ENCODE measurements at places on chromosomes 4 and X. TPM values are rescaled to one million over a fixed set of nuclear protein-coding genes. Genes with fewer than 3 reads are reported as not detected.

DNA sequence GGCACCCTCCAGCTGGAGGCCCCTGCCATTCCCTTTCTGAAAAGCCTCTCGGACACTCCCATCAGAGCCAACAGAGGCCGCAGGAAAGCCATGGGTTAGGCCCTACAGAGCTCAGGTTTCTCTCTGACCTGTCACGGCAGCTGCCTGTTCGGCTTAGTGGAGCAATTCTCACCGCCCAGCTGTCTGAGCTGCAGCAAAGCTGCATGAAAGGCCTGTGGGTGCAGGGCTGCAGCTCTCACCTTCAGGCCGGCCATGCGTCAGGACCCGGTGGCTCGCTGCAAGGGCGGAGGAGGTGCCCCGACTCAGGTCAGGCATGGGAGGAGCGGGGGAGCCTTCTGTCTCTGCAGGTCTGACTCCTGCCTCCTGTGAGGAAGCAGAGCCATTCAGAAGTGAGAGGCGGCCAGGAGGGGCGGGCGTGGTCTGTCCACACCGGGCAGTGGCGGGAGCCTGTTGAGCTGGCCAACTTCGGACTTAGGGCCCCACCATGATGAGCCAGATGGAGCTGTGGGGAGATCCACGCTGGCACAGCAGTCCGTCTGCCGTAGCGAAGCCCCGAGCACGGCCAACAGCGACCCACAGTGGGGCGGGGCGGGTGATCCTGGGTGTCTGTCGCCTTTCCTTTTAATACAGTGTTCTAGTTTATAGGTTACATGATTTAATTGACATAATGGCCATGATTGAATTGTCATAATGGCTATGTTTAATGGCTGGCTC, 23.4 kb downstream of the PDE6B start:
- no peak for DNase-seq

Gene NHSL2
- 1.3 TPM for polyA plus RNA-seq

- no peak for DNase-seq
These were observed 95.9 kb downstream of the CFAP299 start for GRCh38 chr4:80431203-80431965.

GRCh38 chr4:156195914-156196313, 242.2 kb upstream of the CTSO start:
- DNase-seq: no peak

Gene STPG2
- not detected for polyA plus RNA-seq

Gene TRPC3
- polyA plus RNA-seq: 0.08 TPM

DNA sequence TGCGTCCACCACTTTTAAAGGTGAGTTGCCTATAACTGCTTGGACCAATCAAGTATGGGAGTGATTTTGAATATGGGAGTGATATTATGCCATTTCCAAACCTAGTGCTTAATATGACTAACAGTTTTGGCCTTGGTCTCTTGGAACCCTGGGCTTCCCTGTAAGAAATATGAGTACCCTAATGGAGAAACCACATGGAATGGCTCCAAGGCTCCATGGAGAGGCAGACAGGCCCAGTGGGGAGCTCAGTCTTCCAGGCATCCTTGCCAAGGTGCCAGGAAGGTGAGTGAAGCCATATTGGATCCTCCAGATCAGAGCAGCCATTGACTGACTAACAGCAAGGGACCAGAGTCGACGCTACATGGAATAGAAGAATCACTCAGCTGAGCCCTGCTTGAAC, 53.2 kb downstream of the MAML3 start:
- DNase-seq: no peak

GRCh38 chr4:152700151-152700550, 20.4 kb upstream of the TMEM154 start:
- no peak for DNase-seq

Gene SOWAHB
- 0.17 TPM for polyA plus RNA-seq

Gene CXorf49
- polyA plus RNA-seq: not detected

Data from adrenal gland (tissue), 19 donors.